Activated CD8-positive, alpha-beta T cell treated with anti-CD3 and anti-CD28 coated beads, Interleukin-2, amount 10 ng/mL, durations not matched to agents 7 days and 5 days (primary cell): ENCODE measurements at places on chromosomes 5 and 9. TPM values are rescaled to one million over a fixed set of nuclear protein-coding genes. Genes with fewer than 3 reads are reported as not detected.

DNA sequence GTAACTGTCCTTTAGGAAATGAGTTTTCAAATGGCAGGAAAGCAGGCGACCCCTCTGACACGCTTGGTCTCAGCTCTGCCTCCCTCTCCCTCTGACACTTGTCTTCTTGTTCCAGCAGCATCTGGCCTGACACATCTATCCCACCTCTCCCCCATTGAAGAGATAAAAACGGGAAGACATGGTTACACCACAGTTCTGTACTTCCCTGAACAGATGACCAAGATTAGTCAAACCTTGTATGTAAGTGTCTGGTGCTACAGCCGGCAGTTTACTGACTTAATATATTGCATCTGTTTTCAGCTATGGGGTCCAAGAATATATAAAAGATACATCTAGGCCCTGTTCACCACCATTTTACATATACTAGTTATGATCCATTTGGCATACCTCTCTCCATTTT is 29.6 kb upstream of the MLLT3 start:
- H3K4me1 ChIP-seq, result no peaks in the 10 kb centered on the region
- no peaks in the 10 kb centered on the region for H3K36me3 ChIP-seq
- peaks cover 8% of the 10 kb centered on the region for H3K27me3 ChIP-seq
- no peak overlapping the region for H3K4me3 ChIP-seq
- H3K27ac ChIP-seq, result no peak overlapping the region
- no peak for DNase-seq

DNA sequence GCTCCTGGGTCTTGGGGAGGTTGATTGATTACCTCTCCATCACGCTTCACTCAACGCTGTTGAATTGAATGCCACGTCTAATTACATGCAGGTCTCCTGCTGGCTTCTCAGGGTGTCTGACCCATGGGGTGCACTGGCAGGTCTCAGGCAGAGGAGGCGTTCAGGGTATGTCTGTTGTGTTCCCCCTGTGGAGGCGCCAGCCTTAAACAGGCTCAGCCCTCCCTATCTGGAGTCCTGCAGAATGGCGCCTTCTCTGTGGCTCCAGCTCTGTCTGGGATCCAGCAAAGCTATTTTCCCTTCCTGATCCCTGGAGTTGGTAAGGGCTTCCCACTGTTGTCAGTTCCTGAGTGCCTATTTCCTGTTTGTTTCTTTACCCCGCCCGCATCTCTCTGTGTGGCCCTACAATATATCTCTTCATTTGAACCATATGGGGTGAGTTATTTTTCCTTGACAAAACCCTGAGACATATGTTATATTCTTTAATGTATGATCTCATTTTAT is 150.0 kb downstream of the NTRK2 start:
- no peaks in the 10 kb centered on the region for H3K36me3 ChIP-seq
- H3K27me3 ChIP-seq, result no peaks in the 10 kb centered on the region
- no peaks in the 10 kb centered on the region for H3K4me1 ChIP-seq
- no peak overlapping the region for H3K27ac ChIP-seq
- no peak overlapping the region for H3K4me3 ChIP-seq

DNA sequence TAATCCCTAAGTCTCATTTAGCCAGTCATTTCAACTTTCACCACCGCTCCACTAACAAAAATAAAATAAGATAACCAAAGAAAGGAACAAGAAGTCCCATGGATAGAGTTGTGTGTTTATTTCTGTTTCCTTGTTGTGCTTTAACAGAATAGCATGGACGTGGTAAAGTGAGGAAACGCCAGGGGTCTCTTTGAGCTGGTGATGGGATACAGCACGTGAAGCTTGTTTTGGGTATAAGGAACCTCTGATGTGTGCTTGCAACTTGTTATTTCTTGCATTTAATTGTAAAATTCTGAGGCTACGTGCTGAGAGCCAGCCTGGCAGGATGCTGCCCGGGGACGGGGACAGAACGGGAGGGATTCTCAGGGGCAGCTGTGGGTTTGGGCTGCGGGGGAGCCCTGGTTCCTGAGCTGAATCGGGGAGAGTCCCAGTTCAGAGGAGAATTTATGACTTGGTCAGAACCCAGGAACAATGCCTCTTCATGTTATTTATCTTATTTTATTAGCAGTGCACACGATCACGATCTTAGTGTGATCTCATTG is 63.4 kb downstream of the ANKRD33B start:
- H3K27ac ChIP-seq, result peak overlapping the region; percentile 81
- H3K36me3 ChIP-seq, result no peaks in the 10 kb centered on the region
- no peaks in the 10 kb centered on the region for H3K27me3 ChIP-seq
- peaks cover 42% of the 10 kb centered on the region for H3K4me1 ChIP-seq
- H3K4me3 ChIP-seq, result peak overlapping the region; percentile 69

Gene IL7R
- 48.4 TPM for total RNA-seq

- no peaks in the 10 kb centered on the region for H3K4me1 ChIP-seq
- no peaks in the 10 kb centered on the region for H3K36me3 ChIP-seq
- H3K27me3 ChIP-seq, result peaks cover 6% of the 10 kb centered on the region
- no peak overlapping the region for H3K4me3 ChIP-seq
- no peak overlapping the region for H3K27ac ChIP-seq
These were observed 39.8 kb upstream of the FBXL17 start for GRCh38 chr5:108421713-108422112.

Gene PCDHGB1
- total RNA-seq, result not detected

DNA sequence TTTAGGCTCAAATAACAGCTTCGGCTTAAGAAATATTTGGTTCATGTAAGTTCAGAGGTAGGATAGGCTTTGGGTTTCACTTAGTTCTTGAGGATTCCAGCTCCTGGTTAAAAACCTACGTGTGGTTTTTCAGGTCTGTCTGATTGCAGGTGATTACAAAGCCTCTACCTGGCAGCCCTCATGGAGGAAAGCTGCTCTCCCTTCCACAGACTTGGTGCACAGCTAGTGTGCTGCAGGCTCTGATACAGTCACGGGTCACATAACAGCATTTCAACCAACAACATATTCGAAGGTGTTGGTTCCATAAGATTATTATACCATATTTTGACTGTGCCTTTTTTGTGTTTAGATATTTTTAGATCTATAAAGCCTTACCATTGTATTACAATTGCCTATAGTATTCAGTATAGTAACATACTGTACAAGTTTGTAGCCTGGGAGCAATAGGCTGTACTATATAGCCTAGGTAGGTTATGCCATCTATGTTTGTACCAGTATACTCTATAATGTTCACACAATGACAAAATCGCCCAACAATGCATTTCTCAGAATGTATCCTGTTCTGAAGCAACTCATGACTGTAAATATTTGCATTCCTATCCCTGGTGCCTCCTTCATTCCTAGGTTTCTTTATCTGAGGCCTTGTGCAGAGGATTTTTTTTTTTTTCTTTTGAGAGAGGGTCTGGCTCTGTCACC is 8.0 kb upstream of the DCP2 start:
- H3K4me3 ChIP-seq, result no peak overlapping the region
- H3K27me3 ChIP-seq, result no peaks in the 10 kb centered on the region
- no peak overlapping the region for H3K27ac ChIP-seq
- H3K36me3 ChIP-seq, result no peaks in the 10 kb centered on the region
- DNase-seq, result no peak

DNA sequence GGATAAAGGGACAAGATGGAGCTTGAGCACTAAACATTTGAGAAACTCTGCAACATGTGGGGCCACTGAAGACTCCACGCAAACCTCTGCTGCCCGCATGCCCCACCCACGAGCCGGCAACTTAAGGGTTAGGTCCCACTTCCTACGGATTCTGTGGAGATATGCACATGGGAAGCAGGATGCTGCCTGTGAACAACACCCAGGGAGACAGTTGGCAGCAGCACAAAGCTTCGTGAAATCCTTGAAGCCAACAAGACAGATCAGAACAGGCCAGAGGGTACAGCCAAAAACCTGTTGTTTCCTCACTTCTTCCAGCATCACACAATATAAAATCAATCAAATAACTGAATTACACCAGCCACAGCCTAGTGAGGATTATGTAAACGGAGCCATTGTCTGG is 270.4 kb downstream of the ENC1 start:
- H3K4me1 ChIP-seq, result no peaks in the 10 kb centered on the region
- H3K27me3 ChIP-seq, result no peaks in the 10 kb centered on the region
- H3K27ac ChIP-seq, result no peak overlapping the region
- no peak overlapping the region for H3K4me3 ChIP-seq

GRCh38 chr9:113664181-113664875 is 200.8 kb downstream of the RGS3 start:
- no peaks in the 10 kb centered on the region for H3K36me3 ChIP-seq
- H3K4me3 ChIP-seq, result no peak overlapping the region
- peaks cover 26% of the 10 kb centered on the region for H3K27me3 ChIP-seq
- peaks cover 2% of the 10 kb centered on the region for H3K4me1 ChIP-seq
- no peak overlapping the region for H3K27ac ChIP-seq

DNA sequence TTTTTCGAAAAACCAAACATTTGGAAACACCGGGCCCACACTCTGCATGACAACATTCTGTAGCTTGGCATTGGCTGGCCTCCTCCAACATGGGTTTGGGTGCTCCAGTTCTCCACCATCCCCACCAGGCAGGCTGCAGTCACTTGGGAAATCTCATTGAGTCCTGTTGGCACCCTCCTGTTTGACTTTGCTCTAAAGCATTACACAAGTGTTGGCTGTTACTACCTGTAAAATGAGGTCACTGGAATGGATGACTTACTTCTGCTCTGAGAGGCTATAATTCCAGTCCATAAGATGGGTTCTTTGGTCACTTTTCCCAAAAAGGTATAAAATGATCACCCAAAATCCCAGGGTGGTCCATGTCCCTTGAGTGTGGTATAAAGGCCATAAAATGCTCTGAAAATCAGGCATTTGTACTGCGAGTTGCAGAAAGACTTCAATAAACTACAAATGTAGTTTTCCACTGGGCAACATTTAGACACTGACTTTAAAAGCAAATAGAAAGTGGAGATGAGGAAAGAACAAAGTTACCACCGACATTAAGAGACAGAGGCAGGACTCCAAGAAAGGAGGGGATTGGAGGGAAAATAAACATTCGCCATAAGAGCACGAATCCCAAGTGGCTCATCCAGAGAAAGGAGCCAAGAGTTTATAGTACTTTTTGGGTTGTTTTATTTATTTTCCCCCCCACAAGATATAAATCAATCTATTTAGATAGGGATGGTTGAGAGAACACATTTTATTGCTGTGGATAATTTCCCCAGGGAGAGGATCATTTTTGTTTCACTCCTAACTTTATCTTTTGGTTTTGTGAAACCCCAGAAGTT is 295.1 kb downstream of the TLE1 start:
- H3K4me1 ChIP-seq, result no peaks in the 10 kb centered on the region
- no peak overlapping the region for H3K27ac ChIP-seq
- H3K4me3 ChIP-seq, result no peak overlapping the region
- no peak for DNase-seq

GRCh38 chr5:155303120-155303519 is 289.6 kb downstream of the KIF4B start:
- no peaks in the 10 kb centered on the region for H3K4me1 ChIP-seq
- H3K27me3 ChIP-seq, result no peaks in the 10 kb centered on the region

- H3K27ac ChIP-seq, result no peak overlapping the region
- DNase-seq, result no peak
- peaks cover 3% of the 10 kb centered on the region for H3K4me1 ChIP-seq
- peak overlapping the region; percentile 4 for H3K4me3 ChIP-seq
- peaks cover 46% of the 10 kb centered on the region for H3K27me3 ChIP-seq
These were observed 861 bp downstream of the PCDHGB5 start for GRCh38 chr5:141398608-141399007.

Gene DAPK1
- 0.29 TPM for total RNA-seq

Gene IFNA2
- total RNA-seq, result not detected

DNA sequence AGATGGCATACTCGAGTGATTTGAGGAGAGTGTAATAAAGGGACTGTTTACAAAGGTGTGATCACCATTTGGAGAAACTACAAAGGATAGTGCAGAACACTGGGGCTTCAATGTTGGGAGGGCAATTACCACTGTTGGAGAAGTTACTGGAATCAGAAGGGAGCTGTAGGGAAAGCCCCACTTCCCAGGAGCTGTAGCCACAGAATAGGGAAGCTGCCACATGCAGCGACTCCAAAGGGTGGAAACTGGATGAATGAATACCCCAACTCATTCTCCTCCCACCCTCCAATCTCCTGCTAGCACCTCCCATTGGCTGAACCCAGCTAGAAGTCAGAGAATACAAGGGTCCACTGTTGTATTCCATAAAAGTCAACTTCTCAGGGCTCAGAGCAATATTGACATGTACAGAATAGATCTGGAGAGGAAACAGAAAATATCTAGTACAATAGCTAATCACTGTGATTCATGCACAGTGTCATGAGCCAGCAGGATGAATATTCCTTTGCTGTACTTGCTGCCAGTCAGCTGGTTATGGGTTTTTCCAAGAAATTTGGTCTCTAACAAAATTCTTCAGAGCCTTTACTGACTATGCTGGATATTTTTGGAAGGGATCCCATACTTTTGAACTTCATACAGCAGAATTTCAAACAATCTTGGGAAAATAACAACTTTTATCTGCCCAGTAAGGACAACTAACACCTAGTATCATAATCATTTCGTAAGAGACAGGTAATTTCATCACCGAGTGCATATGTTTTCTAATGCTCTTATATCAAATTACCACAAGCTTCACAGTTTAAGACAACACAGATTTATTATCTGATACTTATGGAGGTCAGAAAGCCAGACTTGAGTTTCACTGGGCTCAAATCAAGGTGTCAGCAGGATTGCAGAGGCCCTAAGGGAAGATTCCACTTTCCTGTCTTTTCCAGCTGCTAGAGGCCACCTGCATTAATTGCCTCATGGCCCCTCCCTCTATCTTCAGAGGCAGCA is 39.6 kb downstream of the PDCD1LG2 start:
- no peak overlapping the region for H3K4me3 ChIP-seq
- H3K27me3 ChIP-seq, result no peaks in the 10 kb centered on the region
- no peak overlapping the region for H3K27ac ChIP-seq
- no peak for DNase-seq
- H3K4me1 ChIP-seq, result no peaks in the 10 kb centered on the region

GRCh38 chr5:133141746-133142145 is 89.9 kb downstream of the HSPA4 start:
- H3K36me3 ChIP-seq, result no peaks in the 10 kb centered on the region
- no peaks in the 10 kb centered on the region for H3K27me3 ChIP-seq
- DNase-seq, result no peak
- H3K27ac ChIP-seq, result no peak overlapping the region
- H3K4me3 ChIP-seq, result no peak overlapping the region
- H3K4me1 ChIP-seq, result no peaks in the 10 kb centered on the region

Gene SLC34A1
- 2.1 TPM for total RNA-seq

Gene CRAT
- 22.2 TPM for total RNA-seq

GRCh38 chr5:138018849-138019248 is 14.0 kb downstream of the FAM13B start:
- peaks cover 14% of the 10 kb centered on the region for H3K4me1 ChIP-seq
- H3K27ac ChIP-seq, result no peak overlapping the region
- H3K36me3 ChIP-seq, result peaks cover 56% of the 10 kb centered on the region
- no peak for DNase-seq
- no peaks in the 10 kb centered on the region for H3K27me3 ChIP-seq

DNA sequence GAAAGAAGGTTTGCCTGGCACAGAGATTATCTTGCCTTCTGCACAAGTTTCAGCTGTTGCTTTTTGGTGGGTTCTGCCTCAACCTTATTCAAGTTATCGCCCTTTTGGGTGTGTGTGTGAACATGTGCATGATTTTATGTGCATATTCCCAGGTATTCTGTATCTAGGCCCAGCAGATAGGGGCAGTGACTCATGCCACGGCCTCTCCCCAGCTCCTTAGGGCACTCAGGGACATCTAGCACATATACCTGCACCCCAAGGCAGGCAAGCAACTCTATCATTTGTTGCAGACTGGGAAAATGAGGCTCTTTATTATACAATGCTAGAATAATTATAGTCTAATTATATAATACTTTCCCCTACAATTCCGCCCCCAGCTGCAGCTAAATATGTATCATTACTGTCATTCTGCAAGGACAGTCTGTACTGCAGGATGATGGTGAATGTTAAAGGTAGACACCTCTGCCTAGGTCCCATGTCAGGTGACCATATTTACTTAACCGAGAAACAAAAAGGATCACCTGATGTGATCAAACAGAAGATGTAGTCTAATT is 128.9 kb downstream of the PDE8B start:
- H3K27ac ChIP-seq, result no peak overlapping the region
- peaks cover 7% of the 10 kb centered on the region for H3K27me3 ChIP-seq
- H3K4me3 ChIP-seq, result no peak overlapping the region
- H3K4me1 ChIP-seq, result no peaks in the 10 kb centered on the region
- H3K36me3 ChIP-seq, result no peaks in the 10 kb centered on the region
- no peak for DNase-seq
